WTC11 (cell line): ENCODE measurements at places on chromosomes 7 and 10.
A peak's percentile ranks its signal among the peaks of the same experiment; 100 is the strongest.

GRCh38 chr10:60951272-60951724 is 7.3 kb upstream of the RHOBTB1 start:
- peaks cover 4% of the 10 kb centered on the region; the same call in 1 of the 2 replicates for H3K27me3 ChIP-seq
- DNase-seq, result no peak
- no peaks in the 10 kb centered on the region for H3K36me3 ChIP-seq
- no peak overlapping the region for H3K4me3 ChIP-seq

DNA sequence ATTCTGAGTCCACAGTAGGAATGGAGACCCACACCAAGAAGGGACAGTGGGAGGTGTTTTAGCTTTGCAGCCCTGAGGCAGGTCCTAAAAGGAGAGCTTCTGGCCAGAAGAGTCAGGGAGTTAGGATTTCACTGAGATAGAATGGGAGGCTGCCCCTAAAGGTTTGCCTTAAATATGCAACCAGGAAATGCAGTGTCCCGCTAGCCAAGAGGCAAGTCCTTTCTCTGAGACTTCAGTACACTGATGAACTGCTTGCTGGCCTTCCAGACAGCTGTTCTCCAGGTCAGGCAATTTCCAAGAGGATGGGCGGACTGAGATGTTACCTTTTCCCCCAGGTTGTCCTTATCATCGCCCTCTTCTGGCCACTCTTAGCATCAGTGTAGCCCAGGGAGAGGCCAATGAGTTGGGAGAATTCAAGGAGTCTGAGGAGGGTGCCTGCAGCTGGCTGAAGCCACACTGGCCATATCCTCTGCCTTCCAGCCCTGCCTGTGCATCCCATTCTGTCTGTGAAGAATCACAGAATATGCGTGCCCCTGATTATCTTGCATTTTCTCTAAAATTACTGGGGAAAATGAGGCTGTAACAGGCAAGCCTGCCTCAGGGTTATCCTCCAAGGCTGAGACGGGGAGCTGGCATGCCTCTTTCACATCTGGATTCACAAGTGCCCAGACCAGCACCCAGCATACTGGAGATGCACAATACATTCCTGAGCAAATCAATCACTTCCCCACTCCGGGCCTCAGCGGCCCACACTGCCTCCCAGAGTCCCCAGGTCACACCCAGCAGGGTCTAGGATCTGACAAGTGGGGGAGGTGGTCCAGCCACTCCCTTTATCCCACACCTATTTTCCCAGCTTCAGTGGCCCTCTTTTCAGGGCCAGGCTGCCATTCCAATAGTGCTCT is 2.4 kb downstream of the TLL2 start:
- DNase-seq, result peak; percentile 80
- H3K27ac ChIP-seq, result no peak overlapping the region; the same call in 1 of the 2 replicates
- H3K4me3 ChIP-seq, result peak overlapping the region; percentile 77
- no peaks in the 10 kb centered on the region for H3K36me3 ChIP-seq

- no peak for DNase-seq
- H3K4me1 ChIP-seq, result peaks cover 31% of the 10 kb centered on the region
These were observed 98.7 kb upstream of the SEMA3D start for GRCh38 chr7:85285527-85285926.

GRCh38 chr7:142856565-142857245 is 1.8 kb downstream of the EPHB6 start:
- peaks cover 28% of the 10 kb centered on the region for H3K4me1 ChIP-seq
- no peak for DNase-seq
- H3K27me3 ChIP-seq, result peaks cover 17% of the 10 kb centered on the region

- no peak for DNase-seq
- no peak overlapping the region for H3K27ac ChIP-seq
- no peaks in the 10 kb centered on the region for H3K27me3 ChIP-seq
- H3K4me3 ChIP-seq, result no peak overlapping the region
- H3K36me3 ChIP-seq, result no peaks in the 10 kb centered on the region
These were observed 576.7 kb downstream of the KCNMA1 start for GRCh38 chr10:77060913-77061312.

- H3K4me3 ChIP-seq, result peak overlapping the region; percentile 10; the same call in 1 of the 2 replicates
- no peak for DNase-seq
- no peak overlapping the region; the same call in 1 of the 2 replicates for H3K27ac ChIP-seq
- H3K36me3 ChIP-seq, result no peaks in the 10 kb centered on the region
These were observed 25.9 kb upstream of the SMARCD3 start for GRCh38 chr7:151274396-151274795.

- H3K27ac ChIP-seq, result no peak overlapping the region
- H3K36me3 ChIP-seq, result no peaks in the 10 kb centered on the region
- H3K27me3 ChIP-seq, result no peaks in the 10 kb centered on the region
- peaks cover 64% of the 10 kb centered on the region for H3K4me1 ChIP-seq
These were observed 47.3 kb downstream of the PIP4K2A start for GRCh38 chr10:22667093-22667480.

GRCh38 chr7:22932896-22933295 is 81.0 kb downstream of the HYCC1 start:
- no peaks in the 10 kb centered on the region for H3K27me3 ChIP-seq
- no peak overlapping the region for H3K4me3 ChIP-seq
- peaks cover 18% of the 10 kb centered on the region for H3K4me1 ChIP-seq
- peaks cover 7% of the 10 kb centered on the region for H3K36me3 ChIP-seq
- no peak for DNase-seq

DNA sequence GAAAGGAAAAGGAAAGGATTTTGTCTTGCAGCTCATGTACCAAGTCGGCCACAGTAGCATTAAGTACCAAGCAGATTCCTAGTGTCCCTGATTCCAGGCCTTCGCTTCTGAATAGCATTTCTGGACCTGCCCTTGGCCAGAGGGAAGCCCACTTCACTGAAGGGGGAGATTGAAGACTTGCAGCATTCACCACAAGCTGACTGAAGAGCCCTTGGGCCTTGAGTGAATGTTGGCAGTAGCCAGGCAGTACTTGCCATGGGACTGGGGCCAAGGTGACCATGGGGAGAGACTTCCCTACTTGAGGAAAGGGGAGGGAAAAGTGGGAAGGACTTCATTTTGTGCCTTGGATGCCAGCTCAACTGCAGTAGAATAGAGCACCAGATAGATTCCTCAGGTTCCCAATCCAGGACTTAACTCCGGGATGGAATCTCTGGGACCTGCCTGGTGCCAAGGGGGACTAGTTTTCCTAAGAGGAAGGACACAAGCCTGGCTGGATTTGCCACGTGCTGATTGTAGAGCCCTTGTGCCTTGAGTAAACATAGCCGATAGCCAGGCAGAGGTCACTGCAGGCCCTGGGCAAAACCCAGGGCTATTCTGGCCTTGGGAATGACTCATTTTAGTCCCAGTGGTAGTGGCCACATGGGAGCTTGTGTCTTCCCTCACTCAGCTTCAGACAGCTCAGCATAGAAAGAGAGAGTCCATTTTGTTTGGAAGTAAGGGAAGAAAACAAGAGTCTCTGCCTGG is 141.7 kb upstream of the KCND2 start:
- no peaks in the 10 kb centered on the region; the same call in 1 of the 2 replicates for H3K27me3 ChIP-seq
- no peaks in the 10 kb centered on the region for H3K4me1 ChIP-seq
- DNase-seq, result no peak
- peaks cover 8% of the 10 kb centered on the region for H3K36me3 ChIP-seq

DNA sequence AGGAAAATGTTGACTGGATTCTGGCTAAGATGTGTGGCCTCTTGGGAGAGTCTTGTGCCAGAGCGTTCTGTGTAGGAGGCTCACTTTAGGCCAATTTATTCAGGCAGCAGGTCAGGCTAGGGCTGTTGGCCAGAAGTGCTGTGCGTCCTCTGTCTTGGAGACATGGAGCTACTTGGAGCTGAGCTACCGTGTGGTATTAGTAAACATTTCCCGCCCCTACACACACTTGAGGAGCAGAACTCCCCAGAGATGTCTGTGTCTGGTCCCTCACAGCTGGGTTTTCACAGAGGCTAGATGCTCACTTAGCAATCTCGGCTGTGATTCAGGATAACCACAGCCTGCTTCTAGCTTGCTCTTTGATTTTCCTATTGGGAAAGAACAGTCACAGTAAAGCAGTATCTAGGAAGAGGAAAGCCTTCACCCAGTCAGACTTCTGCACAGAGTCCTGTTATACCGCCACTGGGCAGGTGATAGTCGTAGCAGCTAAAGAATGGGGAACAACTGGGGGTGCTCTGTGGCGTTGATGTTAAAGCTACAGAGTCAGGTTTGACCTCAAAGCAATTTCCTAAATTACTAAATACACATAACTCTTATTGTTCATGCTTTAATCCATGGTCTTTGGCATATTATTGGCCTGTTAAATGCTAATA is 86.7 kb downstream of the MDFIC start:
- no peak overlapping the region for H3K27ac ChIP-seq
- peaks cover 16% of the 10 kb centered on the region for H3K27me3 ChIP-seq
- peaks cover 52% of the 10 kb centered on the region for H3K4me1 ChIP-seq
- no peaks in the 10 kb centered on the region for H3K36me3 ChIP-seq
- no peak overlapping the region for H3K4me3 ChIP-seq
- no peak for DNase-seq

DNA sequence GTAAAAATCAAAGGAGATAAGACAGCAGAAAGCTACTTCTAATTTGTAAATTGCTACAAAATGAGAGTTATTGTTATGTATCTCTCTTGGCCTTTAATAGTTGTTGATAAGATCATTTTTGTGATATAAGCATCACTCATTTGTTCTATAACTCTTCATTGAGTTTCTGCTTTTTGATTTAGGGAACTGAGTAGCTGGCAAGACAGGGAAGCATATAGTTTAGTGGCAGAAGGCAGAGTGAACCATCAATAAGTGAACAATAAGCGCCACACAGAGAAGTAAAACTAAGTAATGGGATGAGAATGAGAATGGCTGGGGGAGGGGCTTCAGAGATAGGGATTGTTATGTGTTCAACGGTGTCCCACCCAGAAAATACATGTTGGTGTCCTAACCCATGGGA is 245.4 kb downstream of the ADARB2 start:
- H3K4me1 ChIP-seq, result no peaks in the 10 kb centered on the region
- H3K4me3 ChIP-seq, result no peak overlapping the region
- H3K27me3 ChIP-seq, result no peaks in the 10 kb centered on the region; the same call in 1 of the 2 replicates
- H3K36me3 ChIP-seq, result no peaks in the 10 kb centered on the region

DNA sequence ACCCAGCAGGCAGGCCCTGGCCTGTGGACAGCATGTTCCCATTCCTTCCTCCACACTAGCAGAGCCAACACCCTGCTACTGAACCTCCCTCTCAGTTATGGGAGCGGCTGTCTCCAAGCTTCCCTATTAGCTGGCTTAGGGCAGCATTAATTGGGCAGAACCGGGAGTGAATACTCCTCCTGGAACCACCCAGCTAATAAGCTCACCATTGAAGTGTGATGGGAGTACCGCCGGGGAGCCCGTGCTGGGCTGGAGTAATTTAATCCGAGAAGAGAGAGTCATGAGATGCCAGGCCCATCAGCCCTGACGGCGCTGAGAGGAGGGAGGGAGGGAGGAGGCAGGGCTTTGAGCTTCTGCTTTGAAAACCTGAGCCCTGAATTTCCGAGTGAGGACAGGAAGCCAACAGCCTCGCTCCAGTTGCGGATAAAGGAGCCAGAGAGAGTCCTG is 31.8 kb upstream of the ELFN1 start:
- H3K27ac ChIP-seq, result no peak overlapping the region
- no peak overlapping the region for H3K4me3 ChIP-seq
- H3K4me1 ChIP-seq, result no peaks in the 10 kb centered on the region
- peaks cover 11% of the 10 kb centered on the region for H3K36me3 ChIP-seq
- DNase-seq, result no peak
- no peaks in the 10 kb centered on the region; the same call in 1 of the 2 replicates for H3K27me3 ChIP-seq

- H3K27ac ChIP-seq, result no peak overlapping the region; the same call in 1 of the 2 replicates
- no peaks in the 10 kb centered on the region for H3K27me3 ChIP-seq
- no peak overlapping the region for H3K4me3 ChIP-seq
These were observed 34.4 kb downstream of the SCRN1 start for GRCh38 chr7:29955075-29955792.
